ENCODE measurements at places on chromosomes 2 and 18.

- no peak for DNase-seq
Measured at GRCh38 chr18:50715919-50716318, 103.9 kb downstream of the MRO start.

GRCh38 chr2:240852671-240853314 lies 15.8 kb upstream of the AGXT start:
- no peak for DNase-seq

DNA sequence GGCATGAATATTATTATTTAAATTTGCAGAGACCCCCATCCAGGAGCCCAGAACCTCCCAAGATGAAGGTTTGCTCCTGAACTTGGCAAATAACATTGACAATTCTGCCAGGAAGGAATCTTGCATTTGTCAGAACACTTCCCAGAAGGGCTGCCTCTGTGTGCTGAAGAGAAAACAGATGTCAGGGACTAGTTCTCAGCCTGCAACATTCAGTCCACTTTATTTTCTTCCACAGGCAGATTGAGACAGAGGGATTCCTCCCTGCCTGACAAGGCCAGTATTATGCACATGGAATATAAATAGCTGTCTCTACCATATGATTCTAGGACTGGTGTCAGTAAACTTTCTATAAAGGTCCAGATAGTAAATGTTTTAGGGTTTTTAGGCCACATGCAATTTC lies 171.5 kb upstream of the SIX2 start:
- DNase-seq: no peak

DNA sequence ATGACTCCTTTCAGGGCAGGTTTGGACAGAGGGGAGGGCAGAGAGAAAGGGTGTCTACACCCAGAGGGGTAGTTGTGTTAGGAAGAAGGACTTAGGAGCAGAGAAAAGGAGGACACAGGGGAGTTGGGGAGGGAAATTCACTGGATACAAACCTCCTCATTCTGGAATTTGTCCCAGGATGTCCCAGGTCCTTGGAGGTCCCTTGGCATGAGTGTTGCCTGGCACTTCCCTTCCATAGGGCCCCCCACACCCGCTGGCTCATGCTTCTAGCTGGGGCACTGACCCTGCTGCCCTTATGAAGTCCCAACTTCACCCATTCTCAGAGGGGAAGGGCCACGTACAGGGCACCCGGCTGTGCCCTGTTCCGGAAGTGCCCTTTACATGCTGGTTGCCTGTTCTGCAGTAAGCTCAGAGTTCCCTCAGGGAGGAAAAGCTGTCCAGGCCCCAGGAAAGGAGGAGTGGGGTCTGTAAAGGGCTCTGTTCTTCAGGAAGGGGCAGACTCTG lies 93.6 kb upstream of the SMAD2 start:
- no peak for DNase-seq

- DNase-seq: no peak
Measured at GRCh38 chr2:59249441-59250306, 1008.5 kb upstream of the FANCL start.

- DNase-seq: no peak
Measured at GRCh38 chr18:77320971-77321559, 71.4 kb downstream of the GALR1 start.

- DNase-seq: no peak
Measured at GRCh38 chr18:48920408-48921038, 30.2 kb downstream of the SMAD7 start.

DNA sequence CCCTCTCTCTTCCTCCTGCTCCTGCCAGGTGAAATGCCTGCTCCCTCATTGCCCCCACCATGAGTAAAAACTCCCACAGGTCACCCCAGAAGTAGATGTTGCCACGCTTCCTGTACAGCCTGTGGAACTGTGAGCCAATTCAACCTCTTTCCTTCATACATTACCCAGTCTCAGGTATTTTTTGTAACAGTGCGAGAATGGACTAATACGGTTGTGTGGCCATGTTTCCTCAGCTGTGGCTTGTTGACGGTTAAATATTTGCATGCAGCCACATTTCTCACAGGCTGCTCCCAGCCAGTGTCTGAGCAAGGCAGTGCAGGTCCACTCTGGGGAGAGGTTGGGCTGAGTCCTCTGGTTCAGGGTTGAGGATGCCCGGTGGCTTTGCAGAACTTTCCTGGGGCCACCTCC lies 27.8 kb upstream of the COPS8 start:
- DNase-seq: no peak

All from stimulated activated CD8-positive, alpha-beta memory T cell treated with anti-CD3 and anti-CD28 coated beads, Interleukin-15, amount 100 ng/mL, for 24 hours (primary cell).